Pons (tissue), 1 donor: ENCODE measurements at places on chromosomes 12 and 14.

DNA sequence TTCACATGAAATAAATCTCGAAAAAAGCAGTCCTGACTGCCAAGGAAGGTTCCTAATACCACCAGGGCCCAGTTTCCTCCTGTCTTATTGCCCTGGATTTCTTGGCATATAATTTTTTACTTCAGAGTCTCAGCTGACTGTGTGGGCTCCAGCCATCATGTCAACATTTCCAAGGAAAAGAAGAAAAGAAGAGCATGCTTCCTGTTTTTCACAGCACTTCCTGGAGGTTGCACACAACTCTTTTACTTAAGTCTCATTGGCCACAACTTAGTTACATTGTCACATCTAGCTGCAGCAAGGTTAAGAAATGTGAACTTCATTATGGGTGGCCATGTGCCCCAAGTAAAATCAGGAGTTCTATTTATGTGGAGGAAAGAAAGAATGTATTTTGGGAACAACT is 24.3 kb downstream of the DACT1 start:
- DNase-seq = no peak

- no peak for DNase-seq
Observed at GRCh38 chr14:99333841-99334635, 62.0 kb upstream of the BCL11B start.

- no peak for DNase-seq
Observed at GRCh38 chr12:131239384-131240094, 285.8 kb downstream of the ADGRD1 start.

GRCh38 chr12:44159216-44159615 is 323.3 kb downstream of the TMEM117 start:
- no peak for DNase-seq

GRCh38 chr12:56716458-56716857 is 8.6 kb downstream of the NACA start:
- DNase-seq = no peak

DNA sequence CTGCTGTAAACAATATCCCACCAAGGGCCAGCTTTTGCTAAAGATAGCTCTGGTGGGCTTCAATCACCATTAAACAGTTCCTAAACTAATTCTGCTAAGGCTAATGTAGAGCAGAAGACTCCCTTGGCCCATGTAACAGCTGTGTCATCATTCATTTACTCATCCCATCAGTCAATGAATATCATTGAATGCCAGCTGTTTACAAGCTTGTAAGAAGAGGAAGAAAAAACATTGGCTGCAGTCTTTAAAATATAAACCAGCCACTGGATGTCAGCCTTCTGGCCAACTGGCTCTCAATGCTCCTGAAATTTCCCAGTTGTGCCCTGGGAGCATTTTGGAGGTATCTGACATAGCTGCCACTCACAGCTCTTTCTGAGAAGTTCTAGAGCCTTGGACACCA is 18.0 kb upstream of the MAP3K9 start:
- DNase-seq = no peak

DNA sequence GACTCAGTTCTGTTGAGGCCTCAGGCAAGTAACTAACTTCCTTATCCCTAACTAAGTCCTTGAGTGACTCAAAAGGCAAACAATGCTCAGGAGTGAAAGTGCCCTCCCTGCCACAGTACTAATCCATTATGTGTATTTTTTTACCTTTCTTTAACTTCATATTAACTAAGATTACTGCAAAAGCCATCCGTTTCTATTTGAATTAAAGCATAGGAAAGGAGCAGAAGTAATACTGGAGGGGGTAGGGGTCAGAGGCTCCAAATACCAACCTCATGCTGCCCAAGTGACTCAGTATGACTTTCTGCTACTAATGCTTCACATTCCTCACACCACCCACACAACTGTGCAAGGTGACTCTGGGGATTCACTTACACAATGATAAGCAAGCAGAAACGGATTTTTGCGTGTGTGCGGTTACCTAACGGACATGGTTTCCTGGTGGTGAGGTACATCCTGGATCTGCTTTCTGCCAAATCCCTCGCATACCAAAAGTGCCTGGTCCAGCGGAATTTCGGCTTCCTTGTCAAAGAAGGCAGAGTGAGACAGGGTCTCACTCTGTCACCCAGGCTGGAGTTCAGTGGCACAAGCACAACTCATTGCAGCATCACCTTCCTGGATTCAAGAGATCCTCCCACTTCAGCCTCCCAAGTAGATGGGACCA is 25.1 kb downstream of the MOK start:
- no peak for DNase-seq

- no peak for DNase-seq
Observed at GRCh38 chr12:19657118-19657731, 217.9 kb downstream of the AEBP2 start.

DNA sequence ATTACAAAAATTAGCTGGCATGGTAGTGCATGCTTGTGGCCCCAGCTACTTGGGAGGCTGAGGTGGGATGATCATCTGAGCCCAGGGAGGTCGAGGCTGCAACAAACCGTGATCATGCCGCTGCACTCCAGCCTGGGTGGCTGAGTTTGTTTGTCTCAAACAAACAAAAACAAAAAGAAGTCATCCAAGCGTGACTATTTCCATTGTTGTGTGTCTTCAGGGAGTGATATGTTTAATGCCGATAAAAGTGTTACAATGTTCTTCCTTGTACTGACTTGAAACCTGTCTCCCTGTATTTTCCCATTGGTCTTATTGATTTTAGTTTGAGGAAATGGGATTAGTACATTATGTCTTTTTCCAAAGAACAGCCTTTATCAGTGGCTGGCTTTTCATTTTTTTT is 75.6 kb upstream of the USP44 start:
- DNase-seq = no peak

- DNase-seq = no peak
Observed at GRCh38 chr14:98498019-98498885, 773.7 kb downstream of the BCL11B start.

- no peak for DNase-seq
Observed at GRCh38 chr12:8781381-8782127, 40.9 kb upstream of the A2ML1 start.

DNA sequence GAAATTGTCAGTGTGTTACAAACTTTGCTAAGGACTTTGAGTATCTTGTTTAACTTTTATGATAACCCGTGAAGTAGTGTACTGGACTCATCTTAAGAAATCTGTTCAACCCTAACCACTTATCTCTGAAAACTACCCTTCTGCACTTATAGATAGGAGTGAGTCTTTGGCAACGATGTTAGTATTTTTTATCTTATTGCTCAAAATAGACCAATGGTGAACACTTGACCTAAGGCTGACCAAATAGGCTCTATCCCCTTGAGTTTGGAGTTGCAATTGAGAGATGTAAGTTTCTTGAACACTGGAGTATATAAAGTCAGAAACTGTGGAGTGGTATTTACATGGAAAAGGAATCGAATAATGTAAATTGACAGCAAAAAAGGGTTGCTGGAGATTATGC is 786.1 kb downstream of the TMTC2 start:
- no peak for DNase-seq

DNA sequence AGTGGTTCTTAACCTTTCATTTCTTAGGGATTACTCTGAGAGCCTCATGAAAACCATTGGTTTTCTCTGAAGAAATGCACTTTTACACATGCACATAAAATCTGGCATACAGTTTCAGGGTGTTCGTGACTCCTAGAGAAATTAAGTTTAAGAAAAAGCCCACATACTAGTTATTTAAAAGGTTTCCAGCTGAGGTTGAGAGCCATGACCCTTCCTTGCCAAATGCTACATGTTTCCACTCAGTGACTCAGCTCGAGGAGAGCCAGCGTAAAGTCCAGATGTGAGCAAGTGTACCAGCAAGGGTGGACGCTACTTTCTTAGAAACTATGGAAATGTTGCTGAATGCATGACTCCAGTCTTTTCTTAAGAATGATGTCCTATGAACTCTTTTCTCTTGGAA is 42.7 kb upstream of the FLRT2 start:
- DNase-seq = no peak

- DNase-seq = no peak
Observed at GRCh38 chr14:69701857-69702256, 65.1 kb upstream of the SRSF5 start.

DNA sequence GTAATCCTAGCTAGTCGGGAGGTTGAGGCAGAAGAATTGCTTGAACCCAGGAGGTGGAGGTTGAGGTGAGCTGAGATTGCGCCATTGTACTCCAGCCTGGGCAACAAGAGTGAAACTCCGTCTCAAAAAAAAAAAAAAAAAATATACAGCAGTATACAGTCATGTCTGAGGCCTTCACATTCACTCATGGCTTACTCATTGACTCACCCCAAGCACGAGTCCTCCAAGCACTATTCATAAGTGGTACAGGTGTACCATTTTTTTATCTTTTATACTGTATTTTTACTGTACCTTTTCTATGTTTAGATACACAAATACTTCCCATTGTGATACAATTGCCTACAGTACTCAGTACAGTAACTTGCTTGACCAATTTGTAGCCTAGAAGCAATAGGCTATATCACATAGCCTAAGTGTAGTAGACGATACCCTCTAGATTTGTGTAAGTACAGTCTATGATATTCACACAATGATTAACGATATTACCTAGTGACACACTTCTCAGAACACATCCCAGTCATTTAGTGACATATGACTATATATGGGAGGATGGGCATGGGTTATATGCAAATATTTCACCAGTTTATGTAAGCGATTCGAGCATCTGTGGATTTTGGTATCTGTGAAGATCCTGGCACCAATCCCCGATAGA is 12.2 kb downstream of the LLPH start:
- no peak for DNase-seq
